GM23248 (cell line): ENCODE measurements at places on chromosomes 5 and 9.

DNA sequence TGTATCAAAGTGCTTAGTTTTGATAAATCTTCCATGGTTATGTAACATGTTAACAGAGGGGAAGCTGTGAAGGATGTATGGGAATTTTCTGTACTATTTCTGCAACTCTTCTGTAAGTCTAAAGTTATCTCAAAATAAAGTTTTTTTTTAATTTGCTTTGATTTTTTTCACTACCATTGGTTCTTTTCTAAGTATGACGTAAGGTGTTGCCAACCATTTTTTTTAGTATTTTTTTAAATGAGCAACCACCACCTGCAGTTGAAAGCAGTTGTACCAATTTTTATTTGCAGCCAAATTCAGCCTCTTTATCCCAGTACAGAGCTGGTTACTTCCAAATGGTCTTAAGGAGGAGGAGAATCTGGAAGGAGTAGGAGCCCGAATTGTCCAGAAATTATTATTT, 192.2 kb downstream of the CHSY3 start:
- no peak for DNase-seq

DNA sequence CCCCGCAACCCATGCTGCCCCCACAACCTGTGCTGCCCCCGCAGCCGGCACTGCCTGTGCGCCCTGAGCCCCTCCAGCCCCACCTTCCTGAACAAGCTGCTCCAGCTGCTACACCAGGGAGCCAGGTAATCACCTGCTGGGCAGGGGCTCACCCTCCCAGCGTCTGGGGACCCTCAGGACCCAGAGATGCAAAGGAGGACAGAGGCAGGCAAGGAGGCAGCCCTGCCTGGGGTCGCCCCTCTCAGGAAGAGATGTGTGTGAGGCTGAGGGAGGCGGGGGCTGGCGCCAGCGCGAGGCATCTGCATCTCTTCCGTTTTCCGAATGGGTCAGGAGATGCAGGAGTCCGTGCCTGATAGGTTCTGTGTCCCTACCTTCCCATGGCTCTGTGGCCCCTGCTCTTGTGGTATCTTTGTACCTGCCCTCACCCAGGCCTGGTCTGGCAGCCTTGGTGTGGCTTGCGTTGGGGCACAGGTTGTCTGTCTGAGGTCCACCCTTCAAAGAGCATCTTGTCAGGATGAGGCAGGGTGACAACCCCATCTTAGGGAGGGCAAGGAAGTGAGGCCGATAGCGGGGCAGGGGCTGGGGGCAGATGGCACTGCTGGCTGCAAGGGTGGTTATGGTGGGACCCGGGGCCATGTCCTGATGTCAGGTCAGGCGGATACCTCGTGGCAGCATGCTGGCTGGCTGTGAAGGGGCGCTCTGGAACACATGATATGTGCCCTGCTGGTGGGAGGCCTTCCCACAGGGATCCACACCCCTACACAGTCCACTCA, 75.7 kb downstream of the WNK2 start:
- DNase-seq = no peak

DNA sequence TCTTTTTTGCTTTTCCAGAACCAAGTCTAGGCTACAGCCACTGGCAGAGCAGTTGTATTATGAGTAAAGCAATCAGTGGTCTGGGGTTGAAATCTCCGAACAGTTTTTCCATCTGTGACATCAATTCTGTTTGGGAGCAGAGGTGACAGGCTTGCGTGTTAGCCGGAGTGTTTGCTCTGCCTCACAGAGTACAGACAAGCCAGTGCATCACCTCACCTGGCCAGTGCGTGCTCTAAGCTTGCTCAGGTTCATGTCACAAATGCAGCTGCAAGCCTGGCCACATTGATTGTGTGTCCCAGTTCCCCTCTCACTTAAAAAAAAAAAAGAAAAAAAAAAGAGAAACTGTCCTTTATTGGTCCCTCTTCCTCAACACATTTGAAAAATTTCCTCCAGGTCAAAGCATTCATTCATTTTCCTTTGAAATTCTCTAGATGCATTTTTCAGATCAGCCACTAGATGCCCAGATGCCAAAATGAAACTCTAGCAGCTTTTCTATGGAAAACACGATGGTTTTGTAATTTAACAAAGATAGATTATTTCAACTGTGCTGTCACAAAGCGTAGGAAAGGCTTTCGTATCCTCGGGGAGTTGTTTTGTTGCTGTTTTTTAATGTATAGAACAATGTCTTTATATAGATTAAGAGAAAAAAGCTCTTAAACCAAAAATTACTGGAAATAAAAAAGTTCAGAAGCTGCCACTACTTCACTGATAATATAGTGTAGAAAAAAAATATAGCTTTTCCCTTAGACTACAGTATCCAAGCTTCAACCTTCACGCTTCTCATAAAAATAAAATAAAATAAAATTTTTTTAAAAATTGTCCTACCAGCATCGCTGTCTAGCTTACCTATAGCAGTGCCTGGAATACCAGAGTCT, 585.5 kb downstream of the TLE1 start:
- DNase-seq = peak; percentile 25

DNA sequence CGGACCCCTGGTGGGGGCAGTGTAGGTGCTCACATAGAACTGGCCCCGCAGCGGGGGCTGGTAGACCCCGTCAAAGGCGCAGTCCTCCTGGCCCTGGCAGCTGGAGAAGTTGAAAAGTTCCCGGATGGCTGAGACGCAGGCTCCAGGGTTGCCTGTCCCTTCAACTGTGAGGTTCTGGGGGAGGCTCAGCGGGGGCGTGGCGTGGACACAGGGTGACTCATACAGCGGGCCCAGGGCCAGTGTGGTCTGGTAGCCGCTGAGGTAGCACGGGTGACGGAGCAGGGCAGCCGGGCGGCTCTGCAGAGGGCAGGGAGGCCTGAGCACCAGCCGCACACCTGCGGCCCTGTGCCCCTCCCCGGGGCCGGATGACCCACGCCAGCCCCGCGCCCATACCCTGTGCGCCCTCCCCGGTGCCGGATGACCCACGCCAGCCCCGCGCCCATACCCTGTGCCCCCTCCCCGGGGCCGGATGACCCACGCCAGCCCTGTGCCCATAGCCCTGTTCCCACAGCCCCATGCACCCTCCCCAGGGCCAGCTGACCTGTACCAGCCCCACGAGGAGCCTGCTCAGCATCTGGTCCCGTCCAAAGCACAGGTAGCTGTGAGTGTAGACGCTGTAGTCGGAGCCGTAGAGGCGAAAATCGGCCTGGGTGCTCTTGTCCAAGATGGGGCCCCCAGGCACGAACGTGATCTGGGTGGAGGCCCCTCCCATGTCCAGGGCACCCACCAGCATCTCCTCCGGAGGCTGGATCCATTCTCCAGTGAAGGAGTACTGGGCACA, 5.0 kb downstream of the ENTPD8 start:
- peak; percentile 92 for DNase-seq

DNA sequence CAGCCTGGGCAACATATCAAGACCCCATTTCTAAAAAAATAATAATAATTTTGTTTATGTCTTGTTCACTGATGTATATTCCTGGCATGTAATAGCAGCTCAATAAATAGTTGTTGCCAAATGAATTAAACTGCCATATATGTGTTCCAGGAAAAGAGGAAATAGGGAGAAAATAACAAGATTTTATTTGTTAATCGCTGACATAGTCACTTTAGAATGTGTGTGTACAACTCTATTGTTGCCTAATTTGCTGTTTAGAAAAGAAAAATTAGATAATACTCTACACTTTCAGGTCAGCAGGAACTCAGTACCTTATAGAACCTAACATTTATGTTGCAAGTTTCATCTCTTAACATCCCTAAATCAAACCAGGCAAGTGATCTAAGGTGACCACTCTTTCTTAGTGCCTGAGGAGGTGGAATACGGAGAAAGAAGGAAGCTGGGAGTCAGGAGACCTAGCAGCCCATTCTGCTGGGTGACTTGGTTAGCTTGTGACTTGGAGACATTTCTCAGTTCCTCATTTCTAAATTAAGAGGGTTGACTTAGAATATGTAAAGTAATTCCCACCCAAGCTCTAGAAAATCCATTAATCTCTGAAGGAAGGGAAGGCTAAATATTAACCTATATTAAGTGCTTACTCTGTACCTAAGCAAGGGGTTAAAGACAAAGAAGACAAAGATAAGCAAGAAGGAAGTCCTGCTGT, 110.3 kb upstream of the IQGAP2 start:
- no peak for DNase-seq

DNA sequence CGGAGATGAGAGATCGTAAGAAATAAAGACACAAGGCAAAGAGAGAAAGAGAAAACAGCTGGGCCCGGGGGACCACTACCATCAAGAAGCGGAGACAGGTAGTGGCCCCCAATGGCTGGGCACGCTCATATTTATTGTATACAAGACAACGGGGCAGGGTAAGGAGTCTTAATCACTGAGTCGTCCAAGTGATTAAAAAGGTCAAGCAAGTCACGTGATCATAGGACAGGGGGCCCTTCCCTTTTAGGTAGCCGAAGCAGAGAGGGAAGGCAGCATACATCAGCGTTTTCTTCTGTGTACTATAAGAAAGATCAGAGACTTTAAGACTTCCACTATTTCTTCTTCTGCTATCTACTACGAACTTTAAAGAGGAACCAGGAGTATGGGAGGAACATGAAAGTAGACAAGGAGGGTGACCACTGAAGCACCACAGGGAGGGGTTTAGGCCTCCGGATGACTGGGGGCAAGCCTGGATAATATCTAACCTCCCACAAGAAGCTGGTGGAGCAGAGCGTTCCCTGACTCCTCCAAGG, 24.6 kb upstream of the QSOX2 start:
- no peak for DNase-seq

- peak; percentile 75 for DNase-seq
Measured at GRCh38 chr5:35133186-35133585, 85.4 kb upstream of the AGXT2 start.

DNA sequence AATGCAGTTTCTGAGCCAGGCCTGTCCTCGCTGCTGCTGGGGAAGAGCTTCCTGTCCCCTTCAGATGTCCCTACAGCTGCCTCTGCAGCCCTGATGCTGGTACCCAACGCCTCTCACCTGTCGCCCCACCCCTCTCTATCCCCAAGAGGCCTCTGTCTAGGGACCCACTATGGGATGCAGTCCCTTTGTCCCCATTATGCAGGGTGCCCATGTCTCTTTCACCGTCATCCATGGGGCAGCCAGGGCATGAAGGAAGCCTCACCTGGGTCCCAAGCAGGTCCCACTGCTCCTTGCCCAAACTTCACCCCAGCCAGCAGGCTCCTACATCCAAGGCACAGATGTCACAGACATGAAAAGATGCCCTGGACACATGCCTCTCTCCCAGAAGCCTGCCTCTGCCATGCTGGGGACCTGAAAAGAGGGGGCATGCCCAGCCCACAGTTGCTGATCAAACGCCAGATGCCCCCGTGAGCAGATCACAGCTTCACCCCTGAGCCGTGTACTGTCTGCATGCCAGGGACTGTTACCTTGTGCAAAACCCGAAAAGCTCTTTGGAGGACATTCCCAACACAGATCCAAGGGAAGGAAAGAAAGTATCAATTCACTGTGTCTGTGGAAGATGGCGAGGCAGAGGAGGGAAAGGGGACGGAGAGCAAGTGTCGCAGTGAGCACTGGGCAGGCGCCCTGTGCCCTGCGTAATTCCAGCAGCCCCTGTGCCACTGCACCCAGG, 81.0 kb downstream of the ADAMTS2 start:
- DNase-seq = no peak

DNA sequence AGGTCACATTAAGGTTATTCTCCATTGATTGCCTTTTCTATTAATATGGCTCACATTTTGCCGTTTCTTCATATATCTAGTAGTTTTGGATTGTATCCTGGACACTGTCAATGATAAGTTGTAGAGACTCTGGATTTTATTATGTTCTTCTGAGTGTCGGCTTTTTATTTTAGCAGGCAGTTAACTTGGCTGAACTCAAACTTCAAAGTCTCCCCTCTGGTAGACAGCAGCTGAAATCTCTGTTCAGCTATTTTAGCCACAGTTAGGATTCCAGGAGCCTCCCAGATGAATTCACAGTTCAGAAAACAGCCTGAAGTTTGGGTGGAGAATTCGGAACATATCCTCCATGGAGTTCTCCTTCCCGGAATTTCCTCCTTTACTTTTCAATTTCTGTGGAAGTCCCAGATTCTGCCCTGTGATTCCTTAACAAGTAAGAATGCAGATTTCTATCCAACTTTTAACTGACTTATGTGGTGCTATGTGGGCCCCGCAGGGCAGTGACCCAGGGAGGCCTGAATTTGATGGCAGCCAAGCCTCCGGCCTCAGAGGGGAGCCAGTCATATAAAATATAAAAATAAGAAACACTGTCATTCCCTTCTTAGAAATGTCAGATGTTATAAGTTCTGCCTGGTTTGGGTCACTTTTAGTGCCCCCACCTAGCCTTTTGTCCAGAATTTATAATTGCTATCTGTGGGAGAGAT, 39.3 kb upstream of the MVB12B start:
- no peak for DNase-seq

GRCh38 chr5:135392256-135392655, 6.8 kb downstream of the MACROH2A1 start:
- DNase-seq = peak; percentile 91

- DNase-seq = no peak
Measured at GRCh38 chr9:113708821-113709713, 167.0 kb upstream of the ZNF618 start.

DNA sequence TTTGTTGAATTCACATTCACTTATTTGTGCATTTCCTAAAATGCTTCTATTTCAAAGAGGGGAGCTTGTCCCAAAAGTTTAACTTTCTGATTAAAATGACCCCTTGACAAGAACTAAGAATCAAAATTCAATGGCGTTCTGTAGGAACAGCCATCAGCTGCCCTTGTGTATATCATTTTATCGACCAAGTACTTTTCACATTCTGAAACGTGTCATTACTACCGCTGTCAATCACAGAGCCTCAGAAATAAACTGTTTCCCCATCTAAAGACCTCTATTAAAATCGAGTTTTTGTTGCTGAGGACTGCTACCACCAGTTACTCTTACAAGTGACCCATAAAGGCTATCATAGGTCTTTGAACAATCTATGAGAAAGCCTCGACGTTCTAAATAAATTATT, 1.6 kb upstream of the FOXD1 start:
- DNase-seq = peak; percentile 1

GRCh38 chr9:108994695-108995094, 18.6 kb downstream of the CTNNAL1 start:
- no peak for DNase-seq

DNA sequence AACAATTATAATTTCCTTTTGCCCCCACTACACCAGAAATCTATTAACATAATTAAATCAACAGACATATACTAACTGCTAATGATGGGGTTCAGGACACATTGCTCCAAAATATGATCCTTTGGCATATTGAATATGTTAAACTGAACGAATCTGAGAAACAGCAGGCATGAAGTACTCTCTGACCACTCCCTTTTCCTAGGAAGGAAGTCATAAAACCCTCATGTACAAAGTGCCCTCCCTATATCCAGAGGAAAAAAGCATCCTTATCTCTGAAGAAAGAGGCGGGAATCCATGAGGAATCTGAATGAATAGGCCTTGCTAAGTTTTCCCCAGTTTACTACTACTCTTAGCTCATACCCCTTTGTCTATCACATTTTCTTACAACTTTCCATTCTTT, 67.9 kb downstream of the ADAMTS6 start:
- DNase-seq = no peak

DNA sequence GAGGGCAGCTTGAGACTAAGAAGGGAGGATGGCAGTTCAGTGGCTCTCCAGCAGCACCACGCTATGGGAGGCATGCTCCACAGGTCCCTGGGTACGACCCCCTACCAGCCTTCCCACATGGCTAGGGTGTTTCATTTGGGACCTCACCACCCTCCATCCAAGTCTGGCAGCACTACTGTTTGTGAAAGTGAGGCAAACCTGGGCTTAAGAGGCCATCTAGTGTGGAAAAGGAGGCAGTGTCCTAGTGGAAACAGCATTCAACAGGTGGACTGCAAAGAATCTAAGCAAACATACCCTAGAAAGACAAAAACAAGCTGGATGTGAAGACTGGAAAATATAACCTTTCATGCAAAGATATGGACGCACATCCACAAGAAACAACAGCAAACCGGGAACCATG, 4.8 kb upstream of the C5orf47 start:
- DNase-seq = peak; percentile 32

- DNase-seq = peak; percentile 35
Measured at GRCh38 chr9:98644011-98644410, 64.7 kb downstream of the GABBR2 start.
